Caco-2 (cell line): ENCODE measurements at places on chromosomes 2 and 18. TPM values are rescaled to one million over a fixed set of nuclear protein-coding genes. Genes with fewer than 3 reads are reported as not detected.
A peak's percentile ranks its signal among the peaks of the same experiment; 100 is the strongest.

AGBL5 gene
- 31.4 and 34.1 TPM in 2 replicates for total RNA-seq

KIF1A gene
- 29.8 and 33.1 TPM in 2 replicates for total RNA-seq

PDCL3 gene
- total RNA-seq, result 21.1 and 21.3 TPM in 2 replicates

DNA sequence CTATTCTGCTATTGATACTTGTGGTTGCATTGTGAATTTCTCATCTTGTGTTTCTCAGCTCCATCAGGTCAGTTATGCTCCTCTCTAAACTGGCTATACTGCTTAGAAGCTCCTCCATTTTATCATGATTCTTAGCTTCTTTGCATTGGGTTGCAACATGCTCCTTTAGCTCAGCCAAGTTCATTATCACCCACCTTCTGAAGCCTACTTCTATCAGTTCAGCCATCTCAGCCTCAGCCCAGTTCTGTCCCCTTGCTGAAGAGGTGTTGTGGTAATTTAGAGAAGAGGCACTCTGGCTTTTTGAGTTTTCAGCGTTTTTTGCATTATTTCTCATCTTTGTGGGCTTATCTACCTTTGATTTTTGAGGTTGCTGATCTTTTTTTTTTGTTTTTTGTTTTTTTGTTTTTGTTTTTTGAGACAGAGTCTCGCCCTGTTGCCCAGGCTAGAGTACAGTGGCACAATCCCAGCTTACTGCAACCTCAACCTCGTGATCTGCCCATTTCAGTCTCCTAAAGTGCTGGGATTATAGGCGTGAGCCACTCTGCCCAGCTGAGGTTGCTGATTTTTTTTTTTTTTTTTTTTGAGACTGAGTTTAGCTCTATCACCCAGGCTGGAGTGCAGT, 36.0 kb downstream of the ANKRD12 start:
- H3K36me3 ChIP-seq, result no peaks in the 10 kb centered on the region
- H3K4me1 ChIP-seq, result no peaks in the 10 kb centered on the region
- DNase-seq, result no peak
- H3K27ac ChIP-seq, result no peak overlapping the region

DNA sequence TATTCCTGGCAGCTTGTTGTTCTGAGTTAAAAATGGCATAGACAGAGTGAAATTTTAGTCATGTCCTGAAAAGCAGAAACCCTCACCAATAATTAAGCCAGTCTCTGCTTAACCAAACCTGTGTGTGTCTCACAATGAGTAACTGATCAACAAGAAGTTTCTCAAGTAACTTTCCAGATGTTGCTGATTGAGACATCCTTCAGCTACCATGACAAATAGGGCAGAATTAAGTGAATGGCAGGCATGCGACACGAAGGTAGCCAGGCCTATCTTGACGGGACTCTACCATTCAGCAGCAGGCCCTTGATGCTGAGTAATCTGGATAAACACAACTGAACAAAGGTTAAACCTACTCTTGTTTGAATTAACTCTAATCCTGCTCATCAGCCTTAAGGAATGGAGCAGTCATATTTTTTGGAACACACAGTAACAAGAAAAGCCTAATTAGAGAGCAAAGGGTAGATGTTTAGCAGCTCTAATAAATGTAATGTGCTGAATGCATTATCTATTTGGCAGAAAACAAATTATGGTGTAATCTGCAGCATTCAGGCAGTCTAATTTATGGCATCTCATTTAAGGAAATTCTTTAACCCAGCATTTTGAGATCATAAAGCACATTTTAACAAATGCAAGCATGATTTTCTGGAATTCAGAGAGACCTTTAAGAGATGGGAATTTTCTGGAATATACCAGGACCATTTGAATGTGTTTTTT, 159.5 kb upstream of the EPHA4 start:
- H3K27me3 ChIP-seq, result no peaks in the 10 kb centered on the region
- H3K36me3 ChIP-seq, result no peaks in the 10 kb centered on the region
- H3K4me1 ChIP-seq, result peaks cover 26% of the 10 kb centered on the region
- DNase-seq, result peak; percentile 90
- peak overlapping the region; percentile 89 for H3K27ac ChIP-seq

DNA sequence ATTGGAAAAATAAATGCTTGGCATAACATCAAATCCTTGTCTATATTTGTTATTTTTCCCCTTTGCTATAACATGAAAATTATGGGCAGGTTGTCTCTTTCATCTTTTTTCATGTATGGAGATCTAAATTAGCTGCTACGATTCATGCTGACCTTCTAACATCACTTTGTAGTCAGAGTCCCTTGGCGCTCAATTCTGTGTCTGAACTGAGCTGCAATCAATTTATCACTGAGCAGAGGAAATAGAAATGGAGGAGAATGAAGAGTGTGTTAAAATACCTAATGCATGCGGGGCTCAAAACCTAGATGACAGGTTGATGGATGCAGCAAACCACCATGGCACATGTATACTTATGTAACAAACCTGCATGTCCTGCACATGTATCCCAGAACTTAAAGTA, 168.9 kb downstream of the CDH7 start:
- no peaks in the 10 kb centered on the region for H3K4me1 ChIP-seq
- no peak for DNase-seq
- no peak overlapping the region for H3K4me3 ChIP-seq
- H3K27ac ChIP-seq, result no peak overlapping the region
- no peaks in the 10 kb centered on the region for H3K36me3 ChIP-seq

DNA sequence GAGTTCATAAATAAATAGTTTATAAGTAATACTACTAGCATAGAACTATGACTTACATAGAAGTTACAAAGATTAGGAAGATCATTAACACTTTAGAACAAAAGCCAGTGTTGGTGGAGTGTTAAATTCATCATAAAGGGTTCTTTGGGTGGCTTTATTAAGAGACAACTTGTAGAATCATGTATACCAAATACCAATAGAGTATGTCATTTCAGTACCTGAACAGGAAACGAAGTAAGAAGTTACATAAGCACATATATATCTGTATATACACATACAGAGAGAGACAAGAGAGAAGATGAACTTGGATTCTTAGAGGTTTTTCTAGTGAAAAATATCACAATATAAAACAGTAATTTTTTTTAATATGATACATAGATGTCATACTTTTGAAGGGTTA, 82.5 kb upstream of the OTX1 start:
- H3K36me3 ChIP-seq, result no peaks in the 10 kb centered on the region
- DNase-seq, result no peak
- no peaks in the 10 kb centered on the region for H3K27me3 ChIP-seq
- H3K4me1 ChIP-seq, result peaks cover 6% of the 10 kb centered on the region; the same call in 1 of the 2 replicates
- no peak overlapping the region for H3K4me3 ChIP-seq
- no peak overlapping the region for H3K27ac ChIP-seq

GRCh38 chr2:11093467-11093866, 61.8 kb upstream of the SLC66A3 start:
- H3K36me3 ChIP-seq, result no peaks in the 10 kb centered on the region
- no peak for DNase-seq
- H3K27ac ChIP-seq, result no peak overlapping the region
- no peak overlapping the region for H3K4me3 ChIP-seq
